ENCODE measurements at places on chromosomes 13 and 19. TPM values are rescaled to one million over a fixed set of nuclear protein-coding genes. Genes with fewer than 3 reads are reported as not detected.

SPACA4 gene
- total RNA-seq: not detected

LILRA6 gene
- total RNA-seq: 1.1 TPM

ZGLP1 gene
- total RNA-seq: 2.1 TPM

PRKCG gene
- total RNA-seq: 0.32 TPM

FBXO46 gene
- total RNA-seq: 41.9 TPM

RGCC gene
- 47.0 TPM for total RNA-seq

MYH14 gene
- not detected for total RNA-seq

ENOX1 gene
- total RNA-seq: 0.12 TPM

SYDE1 gene
- 0.51 TPM for total RNA-seq

All from T-helper 1 cell treated with Interleukin-12 subunit alpha and Interleukin-12 subunit beta and Interleukin-4 antibody, amounts not matched to agents 30 ng/mL and 1 ng/mL, for 36 hours (primary cell).